ENCODE measurements at places on chromosomes 3 and 15. TPM values are rescaled to one million over a fixed set of nuclear protein-coding genes. Genes with fewer than 3 reads are reported as not detected.

- DNase-seq: no peak
Observed at GRCh38 chr15:72487070-72487797, 13.1 kb downstream of the ARIH1 start.

GRCh38 chr15:87557881-87558280 is 698.7 kb downstream of the NTRK3 start:
- no peak for DNase-seq

DNA sequence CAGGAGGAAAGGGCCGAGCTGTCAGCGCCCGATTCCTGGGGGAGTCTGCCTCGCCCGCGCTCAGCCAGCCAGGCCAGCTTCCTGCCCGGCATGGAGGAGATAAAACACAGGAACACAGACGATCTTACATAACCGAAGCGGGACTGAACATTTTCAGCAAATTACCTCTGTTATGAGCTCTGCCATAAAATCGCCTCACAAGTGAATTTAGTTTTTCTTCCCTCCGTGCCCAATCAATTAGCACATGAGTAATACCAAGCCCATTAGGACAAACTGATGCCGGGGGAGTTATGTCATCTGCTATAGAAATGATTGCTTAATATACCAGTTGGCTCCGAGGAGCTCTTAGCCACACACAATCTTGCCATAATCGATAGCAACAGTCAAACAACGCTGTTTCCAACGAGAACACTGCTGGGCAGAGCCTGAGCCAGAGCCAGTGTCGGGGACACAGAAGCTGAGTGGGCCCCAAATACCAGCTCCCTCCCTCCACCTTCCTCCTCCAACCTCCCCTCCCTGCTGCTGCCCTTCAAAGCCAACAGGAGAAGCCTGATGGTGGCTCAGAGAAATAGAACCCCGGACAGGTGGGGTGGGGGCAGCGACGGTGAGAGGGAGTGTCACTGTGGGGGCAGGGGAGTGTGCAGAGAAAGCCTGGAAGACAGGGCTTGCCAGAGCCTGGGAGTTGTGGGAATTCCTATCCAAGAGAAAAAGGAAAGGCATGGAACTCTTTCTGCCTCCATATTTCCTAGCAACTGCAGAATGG is 279.4 kb upstream of the TLE3 start:
- no peak for DNase-seq

GRCh38 chr15:80934761-80935221 is 54.8 kb downstream of the MESD start:
- no peak for DNase-seq

DNA sequence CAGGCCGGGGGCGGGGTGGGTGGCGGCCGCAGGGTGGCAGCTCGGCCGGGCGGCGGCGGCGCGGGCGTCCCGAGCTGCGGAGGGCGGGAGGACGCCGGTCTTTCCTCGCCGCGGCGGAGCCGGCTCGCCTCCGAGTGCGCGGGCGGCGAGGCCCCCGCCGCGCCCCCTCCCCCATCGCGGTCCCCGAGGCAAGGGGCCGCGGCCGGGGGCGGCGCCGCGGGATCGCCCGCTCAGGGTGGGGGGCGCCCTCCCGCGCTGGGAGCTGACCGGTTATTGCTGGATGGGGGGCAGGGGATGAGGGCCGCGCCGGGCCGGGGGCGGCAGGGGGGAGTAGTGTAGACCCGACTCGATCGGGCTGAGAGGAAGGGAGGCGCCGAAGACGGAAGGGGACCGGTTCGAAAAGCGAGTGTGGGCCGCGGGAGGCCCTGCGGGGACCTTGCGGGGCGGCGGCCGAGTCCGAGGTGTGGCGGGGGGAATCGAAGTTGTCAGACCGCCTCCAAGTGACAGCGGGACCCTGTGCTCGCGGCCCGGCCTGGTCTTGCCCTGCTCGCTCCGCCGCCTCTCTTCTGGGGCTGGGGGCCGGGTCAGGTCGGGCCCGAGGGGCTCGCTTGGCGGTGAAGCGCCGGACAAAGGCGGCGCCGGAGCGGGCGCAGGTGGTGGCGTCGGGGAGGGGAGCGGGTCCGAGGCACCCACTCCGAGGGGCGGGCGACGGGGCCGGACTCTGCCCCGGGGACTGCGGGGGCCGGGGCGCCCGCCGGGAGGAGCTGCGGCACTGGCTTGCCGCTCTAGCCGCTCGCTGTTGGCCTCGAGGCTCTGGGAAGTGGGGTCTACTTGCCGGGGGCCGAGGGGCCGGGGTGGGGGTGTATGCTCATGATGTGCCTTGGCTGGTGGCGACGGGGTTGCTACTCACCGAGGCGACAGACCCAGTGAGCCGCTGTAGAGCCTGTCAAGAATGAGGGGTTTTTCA is 1.1 kb downstream of the BAHD1 start:
- DNase-seq: no peak

- no peak for DNase-seq
Observed at GRCh38 chr3:183918178-183918577, 33.5 kb upstream of the PARL start.

- DNase-seq: no peak
Observed at GRCh38 chr15:90790057-90790456, 72.9 kb downstream of the BLM start.

Gene ASB14
- not detected for total RNA-seq

Gene TBCCD1
- 20.3 TPM for total RNA-seq

Gene P2RY12
- not detected for total RNA-seq

Gene RTP1
- total RNA-seq: not detected

All from naive thymus-derived CD4-positive, alpha-beta T cell (primary cell).